SK-N-SH treated with all-trans-retinoic acid at 6 μM for 48 hours (cell line): ENCODE measurements at places on chromosomes 7 and 10.

- no peak for ATAC-seq
These were observed 1.2 kb downstream of the MLXIPL start for GRCh38 chr7:73622909-73623797.

GRCh38 chr10:101438881-101439391 lies 85.0 kb downstream of the BTRC start:
- no peak for ATAC-seq

DNA sequence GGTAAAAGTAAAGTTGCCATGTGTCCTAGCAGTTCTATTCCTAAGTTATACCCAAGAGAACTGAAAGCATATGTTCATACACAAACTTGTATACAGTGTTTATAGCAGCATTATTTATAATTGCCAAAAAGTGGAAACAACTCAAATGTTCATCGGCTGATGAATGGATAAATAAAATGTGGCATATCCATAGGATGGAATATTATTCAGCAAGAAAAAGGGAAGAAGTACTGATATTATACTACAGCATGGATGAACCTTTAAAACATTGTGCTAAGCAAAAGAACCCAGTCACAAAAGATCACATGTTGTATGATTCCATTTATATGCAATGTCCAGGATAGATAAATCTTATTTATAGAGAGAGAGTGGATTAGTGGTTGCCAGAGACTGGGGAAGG lies 68.9 kb downstream of the NRF1 start:
- ATAC-seq, result no peak

DNA sequence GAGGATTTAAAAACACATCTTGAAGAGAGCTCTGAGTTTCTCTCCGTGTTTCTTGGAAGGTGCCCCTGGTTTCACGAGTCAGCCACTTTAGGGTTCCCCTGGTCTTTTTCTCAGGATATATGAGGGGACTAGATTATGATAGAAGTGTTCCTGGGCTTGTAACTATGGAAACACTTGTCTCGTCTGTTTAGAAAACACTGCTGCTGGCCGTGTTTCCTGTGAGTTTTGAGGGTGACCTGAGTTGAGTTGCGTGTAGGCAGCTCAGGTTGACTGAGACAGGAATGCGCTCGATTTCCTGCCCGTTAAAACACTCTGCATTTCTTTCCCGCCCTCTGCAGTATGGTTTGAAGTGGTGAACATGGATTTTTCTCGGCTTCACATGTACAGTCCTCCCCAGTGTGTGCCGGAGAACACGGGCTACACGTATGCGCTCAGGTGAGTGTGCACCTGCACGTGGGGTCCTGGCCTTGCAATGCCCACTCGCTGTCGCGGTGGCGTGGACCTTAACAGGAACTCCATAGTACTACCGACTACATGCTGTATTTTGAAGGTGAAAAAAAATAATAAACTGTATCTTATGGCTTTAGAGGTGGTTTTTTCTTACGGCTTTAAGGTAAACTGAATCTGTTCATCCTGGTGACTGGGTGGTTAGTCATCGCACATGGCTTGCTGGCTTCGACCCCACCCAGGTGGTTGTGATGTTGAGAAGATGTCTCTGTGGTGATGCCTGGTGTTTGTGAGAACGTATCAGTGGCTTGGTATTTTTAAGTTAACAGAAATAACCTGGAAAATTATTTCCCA lies at the start of gene SUN1:
Gene SUN1 (plus strand): TSS at position 310 of the 801 bp plus-strand sequence. CDS start 49 bp downstream, at position 359.
- peak; percentile 70 for ATAC-seq

DNA sequence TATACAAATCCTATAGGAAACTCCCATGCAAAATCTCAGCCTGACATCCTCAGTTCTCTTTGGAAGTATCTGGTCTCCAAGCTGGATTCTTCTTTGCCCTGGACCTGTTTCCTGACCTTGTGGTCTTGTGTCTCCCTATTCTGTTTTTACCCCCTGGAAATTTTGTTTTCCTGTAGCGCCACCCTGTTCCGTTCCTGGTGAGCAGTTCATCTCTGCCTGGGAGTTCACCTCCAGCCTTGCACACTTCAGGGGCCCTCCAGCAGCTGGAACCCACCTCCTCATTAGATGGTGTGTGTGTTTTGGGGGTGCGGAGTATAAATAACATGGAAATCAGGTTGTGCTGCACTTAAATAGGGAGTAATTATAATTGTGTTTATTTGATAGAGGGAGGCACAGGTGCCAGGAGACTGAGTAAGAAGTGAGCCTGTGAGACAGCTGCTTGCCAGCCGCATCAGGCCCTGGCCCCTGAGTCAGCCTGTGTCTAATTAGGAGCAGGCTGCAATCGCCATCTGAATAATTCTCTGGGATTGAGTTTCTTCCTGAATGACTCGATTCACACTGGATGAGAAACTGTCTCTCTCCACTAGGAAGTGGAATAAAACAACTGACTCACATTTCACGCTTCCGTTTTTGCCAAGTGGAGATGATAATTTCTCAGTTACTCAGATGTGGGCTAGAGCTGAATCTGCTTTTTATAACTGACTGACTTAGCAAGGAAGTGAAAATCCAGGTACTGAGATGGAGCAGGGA lies 69.4 kb upstream of the HECTD2 start:
- peak; percentile 94 for ATAC-seq

GRCh38 chr7:26508917-26509316 lies 217.3 kb downstream of the SNX10 start:
- no peak for ATAC-seq

DNA sequence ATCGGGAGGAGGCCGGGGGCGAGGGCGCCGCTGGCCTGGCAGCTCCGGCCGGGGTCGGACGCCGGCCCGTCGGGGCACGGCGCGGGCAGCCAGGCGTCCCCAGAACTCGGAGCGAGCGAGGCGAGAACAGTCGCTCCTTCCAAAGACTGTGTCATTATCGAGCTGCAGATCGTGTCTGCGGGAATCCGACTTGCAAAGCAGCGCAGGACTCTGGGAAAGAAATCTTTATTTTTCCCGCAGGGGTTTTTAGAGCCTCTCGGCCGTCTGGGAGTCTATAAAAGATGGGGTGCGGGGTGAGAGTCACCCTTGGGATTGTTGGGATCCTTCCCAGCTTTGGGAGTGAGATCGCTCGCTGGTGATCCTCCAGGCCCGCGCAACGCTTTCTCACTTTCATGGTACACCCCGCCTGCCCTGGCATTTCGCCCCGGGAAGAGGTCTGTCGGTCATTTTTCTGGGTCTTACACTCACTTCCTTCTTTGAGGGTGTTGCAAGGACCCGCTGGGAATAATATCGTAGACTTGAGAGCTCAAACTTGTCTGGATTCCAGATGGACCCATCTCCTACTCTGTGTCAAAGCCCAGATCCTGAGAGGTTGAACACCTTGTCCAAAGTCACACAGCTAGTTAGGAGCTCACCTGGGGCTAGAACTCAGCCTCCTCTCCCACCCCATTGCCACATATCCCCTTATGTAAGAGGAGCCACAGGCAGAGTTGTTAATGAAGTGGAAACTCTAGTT lies 1.0 kb downstream of the UBTD1 start:
- ATAC-seq, result no peak; the same call in 2 of the 3 replicates

DNA sequence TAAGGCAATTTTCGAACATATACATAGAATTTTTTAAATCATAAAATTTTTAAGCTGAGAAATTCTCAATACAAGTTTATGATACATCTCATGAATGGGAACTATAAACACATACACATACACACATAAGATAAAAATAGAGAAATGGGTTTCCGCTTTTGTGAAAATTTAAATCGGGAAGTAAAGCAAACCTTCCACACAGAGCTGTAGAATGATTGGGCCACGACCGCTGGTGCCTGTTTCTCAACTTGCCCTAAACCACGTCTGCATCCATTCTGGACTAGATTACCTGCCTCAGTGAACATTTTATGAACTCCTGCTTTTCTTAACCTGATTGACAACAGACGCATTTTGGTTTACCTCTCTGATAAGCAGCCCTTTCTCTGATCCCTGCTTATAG lies 264.4 kb downstream of the SKAP2 start:
- ATAC-seq, result no peak

DNA sequence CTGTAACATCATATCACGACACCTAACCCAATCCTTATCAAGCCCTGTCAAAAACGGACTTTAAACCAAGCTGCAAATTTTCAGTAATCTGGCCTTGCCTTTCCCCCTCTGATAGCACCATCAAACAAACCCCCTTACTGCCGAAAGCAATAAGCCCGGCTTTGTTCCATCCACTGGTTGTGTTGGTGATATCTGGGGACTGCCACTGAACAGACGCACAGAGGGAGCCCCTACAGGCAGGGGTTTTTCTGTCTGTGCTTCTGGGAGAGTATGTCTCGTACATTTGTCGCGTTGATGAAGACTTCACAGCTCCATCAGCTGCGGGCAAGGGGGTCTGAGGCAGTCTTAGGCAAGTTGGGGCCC lies 550 bp upstream of the PLAU start:
- ATAC-seq, result no peak

- ATAC-seq, result no peak
These were observed 213.9 kb downstream of the TYW1 start for GRCh38 chr7:67210567-67210966.

- no peak for ATAC-seq
These were observed 2.0 kb downstream of the PLEKHA1 start for GRCh38 chr10:122376364-122376961.

DNA sequence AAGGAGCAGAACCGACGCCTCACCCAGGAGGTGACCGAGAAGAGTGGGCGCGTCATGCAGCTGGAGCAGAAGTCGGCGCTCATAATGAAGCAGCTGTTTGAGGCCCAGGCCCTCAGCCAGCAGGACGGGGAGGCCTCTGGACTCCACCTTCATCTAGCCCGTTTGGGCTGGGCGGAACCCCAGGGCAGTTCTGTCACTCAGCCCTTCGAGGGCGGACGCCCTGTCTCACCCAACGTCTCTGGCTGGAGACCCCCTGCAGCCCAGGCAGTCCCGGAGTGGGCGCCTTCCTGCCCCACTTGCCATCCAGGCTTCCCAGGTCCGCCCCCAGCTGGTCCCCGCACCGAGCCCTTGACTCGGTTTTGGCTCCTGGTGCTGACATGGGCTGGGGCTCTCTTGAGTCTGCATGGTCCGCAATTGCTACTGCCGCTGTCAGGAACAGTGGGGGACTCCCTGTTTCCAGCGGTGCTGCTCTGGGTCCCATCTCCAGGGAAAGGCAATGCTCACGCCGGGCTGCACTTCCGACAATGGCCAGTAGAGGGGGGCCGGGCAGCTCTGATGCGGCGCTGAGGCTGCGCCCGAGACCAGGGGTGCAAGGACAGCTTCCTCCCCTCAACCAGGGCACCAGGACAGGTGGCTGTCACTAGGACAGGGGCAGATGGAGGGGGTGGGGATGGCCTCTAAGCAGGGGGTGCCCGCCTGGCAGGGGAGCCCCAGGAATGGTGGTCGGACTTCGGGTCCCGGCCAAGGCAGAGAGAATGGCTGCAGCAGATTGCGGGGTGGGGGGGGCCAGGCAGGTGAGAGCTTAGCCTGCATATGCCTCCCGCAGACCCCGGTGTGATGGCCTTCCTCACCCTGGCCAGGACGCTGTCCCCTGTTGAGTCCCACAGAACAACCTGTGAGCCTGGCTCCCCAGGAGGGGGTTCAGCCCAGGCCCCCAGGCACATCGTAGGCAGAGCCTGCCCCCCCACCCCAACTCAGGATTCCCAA lies 71.2 kb upstream of the KCTD7 start:
- ATAC-seq, result peak; percentile 89
